Heart right ventricle (tissue), 16 donors: ENCODE measurements at places on chromosomes 5 and 9. TPM values are rescaled to one million over a fixed set of nuclear protein-coding genes. Genes with fewer than 3 reads are reported as not detected.

DNA sequence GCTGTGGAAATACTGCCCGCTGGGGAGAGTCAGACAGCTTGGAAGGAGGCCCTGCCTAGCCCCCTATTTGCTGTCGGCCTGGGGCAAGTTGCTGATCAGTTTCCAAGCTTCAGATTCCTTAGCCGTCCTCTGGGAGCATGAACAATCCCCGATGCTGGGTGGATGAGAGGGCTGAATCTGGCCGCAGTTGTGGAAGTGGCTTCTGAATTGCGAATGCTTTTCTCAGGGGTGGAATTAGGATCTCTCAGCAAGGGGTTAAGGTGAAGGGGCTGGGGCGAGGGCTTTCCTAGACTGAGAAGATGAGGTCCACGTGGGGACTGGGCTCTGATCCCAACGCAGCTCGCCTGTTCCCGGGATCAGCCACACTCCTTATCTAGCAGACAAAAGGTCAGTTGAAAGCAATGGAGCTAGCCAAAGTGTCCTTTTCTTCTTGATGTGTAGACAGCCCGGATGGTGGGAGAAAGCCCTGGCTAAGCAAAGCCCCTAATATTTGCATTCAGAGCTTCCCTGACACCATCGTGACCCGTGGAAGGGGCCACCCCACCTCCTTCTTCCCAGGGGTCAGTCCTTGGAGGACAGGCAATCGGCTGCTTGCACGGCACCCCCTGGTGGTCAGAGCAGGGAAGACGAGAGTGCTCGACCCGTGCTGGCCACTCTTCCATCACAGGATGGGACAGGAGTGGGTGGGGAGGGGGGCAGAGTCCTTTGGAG lies 54.9 kb downstream of the COL15A1 start:
- DNase-seq: peak; percentile 91

DNA sequence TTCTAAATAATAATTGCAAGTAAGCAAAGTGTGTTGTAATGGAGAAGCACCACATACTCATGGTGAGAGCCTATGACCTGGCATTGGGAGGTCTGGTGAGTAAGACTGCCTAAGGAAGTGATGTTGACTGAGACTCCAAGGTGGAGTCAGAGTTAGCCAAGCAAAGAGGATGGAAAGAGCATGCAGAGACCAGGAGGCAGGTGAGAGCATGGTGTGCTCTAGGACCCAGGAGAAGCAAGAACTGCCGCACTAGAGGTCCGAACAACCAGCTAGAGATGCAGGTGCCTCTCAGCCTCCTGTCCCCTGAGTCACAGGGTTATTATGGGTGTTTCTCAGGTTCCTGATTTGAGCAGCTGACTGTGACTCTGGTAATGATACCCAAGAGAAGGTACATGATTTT lies 27.3 kb downstream of the ANP32B start:
- no peak for DNase-seq

DNA sequence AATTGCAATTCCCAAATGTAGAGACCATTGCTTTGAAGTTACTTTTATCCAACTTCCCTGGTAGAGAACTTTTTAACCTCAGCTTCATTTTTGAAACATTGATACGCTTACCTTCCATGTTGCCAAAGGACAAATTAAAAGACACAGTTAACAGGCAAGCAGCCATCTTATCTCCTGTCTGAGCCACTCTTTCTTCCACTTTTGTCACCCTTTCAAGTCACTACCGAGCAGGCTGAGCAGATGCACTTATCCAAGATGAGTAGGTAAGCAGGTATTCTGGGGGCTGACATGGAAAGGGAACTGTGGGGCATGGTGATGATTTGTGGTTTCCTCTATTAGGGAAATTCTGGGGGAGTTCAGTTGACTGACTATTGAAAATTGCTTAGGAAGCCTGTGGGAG lies 66.7 kb downstream of the DOCK2 start:
- no peak for DNase-seq

- DNase-seq: peak; percentile 26
Observed at GRCh38 chr5:10863763-10864383, 102.8 kb upstream of the DAP start.

- no peak for DNase-seq
Observed at GRCh38 chr9:99359336-99359735, 137.3 kb downstream of the SEC61B start.

GRCh38 chr5:139708434-139708861 lies 60.3 kb downstream of the CXXC5 start:
- DNase-seq: no peak

GRCh38 chr9:128333451-128333869 lies 6.9 kb upstream of the SLC27A4 start:
- DNase-seq: no peak

- no peak for DNase-seq
Observed at GRCh38 chr5:114238771-114239313, 123.0 kb upstream of the KCNN2 start.

GRCh38 chr5:107418902-107419301 lies 251.8 kb downstream of the EFNA5 start:
- no peak for DNase-seq

- DNase-seq: no peak
Observed at GRCh38 chr9:77469515-77470231, 178.4 kb downstream of the GNA14 start.

GRCh38 chr5:355958-356357 lies 34.4 kb downstream of the AHRR start:
- DNase-seq: no peak

DNA sequence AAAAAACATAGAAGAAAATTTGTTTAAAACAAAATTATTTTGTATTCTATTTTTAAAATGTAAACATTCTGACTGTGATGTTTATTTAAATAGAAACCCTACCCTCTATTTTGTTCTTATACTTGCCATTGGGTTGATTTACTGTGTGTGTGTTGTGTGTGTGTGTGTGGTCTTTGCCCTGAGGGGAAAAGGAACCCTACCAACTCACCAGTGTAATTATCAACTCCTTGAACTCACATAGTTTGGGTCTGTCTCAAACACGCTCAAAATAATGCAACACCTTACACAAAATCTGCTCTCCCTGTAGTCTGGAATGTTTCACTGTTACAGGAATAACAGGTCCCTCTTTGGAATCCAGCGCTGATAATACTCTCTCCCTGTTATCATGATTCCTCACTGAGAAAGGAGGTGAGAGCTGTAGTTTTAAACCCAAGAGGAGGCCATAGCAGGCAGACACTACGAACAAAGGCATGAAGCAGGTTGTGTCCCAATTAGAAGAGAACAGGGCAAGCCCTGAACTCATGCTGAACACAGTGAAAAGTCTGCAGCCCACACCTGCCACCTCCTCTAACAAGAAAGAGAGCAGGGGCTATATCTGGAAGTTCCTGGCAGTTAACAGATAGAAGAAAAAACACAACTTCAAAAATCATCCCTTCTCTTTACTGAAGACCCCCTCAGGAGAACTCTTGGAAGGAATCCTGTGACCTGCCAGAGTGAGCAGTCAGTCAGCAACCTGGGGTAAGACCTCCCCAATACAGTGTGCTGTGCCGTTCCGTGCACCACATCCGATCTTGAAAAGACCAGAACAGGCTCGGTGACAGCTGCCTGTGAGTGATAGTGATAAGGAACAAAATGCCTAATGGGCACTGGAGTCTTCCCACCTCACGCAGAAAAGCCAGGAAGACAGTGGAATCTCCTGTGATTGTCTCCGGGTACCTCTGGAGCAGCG lies 608.1 kb upstream of the ADAMTS16 start:
- no peak for DNase-seq

- no peak for DNase-seq
Observed at GRCh38 chr5:179504191-179504590, 46.2 kb upstream of the RUFY1 start.

- DNase-seq: no peak
Observed at GRCh38 chr9:106304401-106304920, 558.5 kb upstream of the ZNF462 start.

DNA sequence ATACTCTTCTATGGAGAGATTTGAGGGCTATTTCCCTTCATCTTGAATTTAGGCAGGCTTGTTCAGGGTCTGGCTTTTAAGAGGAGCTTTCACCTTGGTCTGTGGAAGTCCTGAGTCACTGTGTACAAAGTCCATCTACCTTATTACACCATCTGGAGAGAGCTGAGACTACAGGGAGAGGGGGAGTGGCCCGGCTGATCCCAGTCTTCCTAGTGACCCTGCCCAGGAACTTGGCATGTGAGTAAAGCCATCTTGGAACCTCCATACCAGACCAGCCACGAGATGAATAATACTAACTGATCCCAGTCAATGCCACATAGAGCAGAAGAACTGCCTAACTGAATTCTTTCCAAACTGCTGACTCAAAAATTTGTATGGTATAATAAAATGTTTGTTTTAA lies 8.4 kb upstream of the IL6ST start:
- no peak for DNase-seq

GRCh38 chr5:153896117-153896516 lies 142.6 kb downstream of the FAM114A2 start:
- no peak for DNase-seq

DNA sequence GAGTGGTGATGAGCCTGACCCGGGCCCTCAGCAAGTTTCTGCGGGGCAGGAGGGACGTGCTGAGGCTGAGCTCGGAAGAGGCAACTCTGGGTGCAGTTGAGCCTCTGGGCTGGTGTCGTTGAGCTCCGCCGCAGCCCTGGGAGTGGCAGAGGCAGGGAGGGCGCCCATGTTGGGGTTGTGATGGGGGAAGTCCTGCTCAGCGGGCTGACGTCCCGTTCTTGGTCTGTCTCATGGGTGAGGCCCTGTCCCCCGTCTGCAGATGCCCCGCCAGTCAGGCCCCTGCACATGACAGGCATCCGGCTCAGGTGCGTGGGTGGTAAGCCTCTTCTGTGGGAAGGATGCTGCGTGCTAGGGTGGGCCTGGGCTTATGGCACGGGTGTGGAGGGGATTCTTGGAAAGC lies 64.3 kb downstream of the RXRA start:
- DNase-seq: no peak

DNA sequence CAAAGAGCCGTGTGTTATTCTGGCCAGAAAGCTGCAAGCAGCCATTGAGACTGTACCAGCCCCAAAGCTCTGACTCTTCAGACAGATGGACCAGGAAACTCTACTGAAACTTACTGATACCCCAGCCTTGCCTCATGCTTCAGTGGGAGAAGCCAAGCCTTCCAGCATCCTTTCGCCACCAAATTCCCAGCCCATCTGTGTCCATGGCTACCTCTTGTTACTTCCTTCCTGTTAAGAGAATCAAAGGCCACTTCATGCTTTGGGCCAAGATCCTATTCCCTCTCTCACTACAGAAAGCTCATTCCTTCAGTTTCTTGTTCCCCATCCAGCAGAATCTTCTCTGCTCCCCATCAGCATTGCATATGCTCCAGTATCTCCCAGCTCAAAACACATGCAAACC lies 46.9 kb upstream of the FREM1 start:
- no peak for DNase-seq

DNA sequence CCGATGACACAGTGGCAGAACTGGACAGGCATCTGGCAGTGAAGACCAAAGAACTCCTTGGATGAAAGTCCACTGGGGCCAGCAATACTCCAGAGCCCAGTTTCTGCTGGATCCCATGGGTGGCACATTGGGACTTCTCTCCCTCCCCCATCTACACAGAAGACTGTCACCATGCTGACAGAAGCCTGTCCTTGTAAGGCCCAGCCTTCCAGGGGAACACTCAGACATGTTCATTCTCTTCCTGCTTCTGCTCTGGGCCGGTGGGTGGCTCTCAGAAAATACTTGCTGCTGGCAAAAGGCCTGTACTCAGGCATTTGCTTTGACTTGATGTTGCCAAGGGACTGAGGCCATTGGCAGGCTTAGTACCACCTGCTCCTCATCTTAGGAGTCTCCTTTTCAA lies 48.3 kb upstream of the PTGS1 start:
- DNase-seq: no peak

- no peak for DNase-seq
Observed at GRCh38 chr9:6816581-6816980, 58.8 kb downstream of the KDM4C start.

- DNase-seq: no peak
Observed at GRCh38 chr5:131163276-131164119, 1.6 kb downstream of the HINT1 start.

DNA sequence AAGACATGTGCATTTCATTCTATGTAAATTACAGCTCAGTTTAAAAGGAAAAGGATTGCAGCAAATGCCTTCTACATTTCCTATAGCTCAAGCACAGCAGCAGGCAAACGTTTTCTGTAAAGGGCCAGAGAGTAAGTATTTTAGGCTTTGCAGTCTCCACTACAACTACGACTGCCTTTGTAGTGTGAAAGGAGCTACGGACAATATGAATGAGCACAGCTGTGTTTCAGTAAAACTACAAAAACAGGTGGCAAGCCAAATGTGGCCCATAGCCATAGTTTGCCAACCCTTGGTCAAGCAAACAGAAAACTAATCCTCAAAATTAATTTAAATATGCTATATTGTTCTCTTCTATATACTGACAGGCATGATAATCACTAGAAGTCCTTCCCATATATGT lies 7.2 kb downstream of the PTBP3 start:
- no peak for DNase-seq

- no peak for DNase-seq
Observed at GRCh38 chr5:114953565-114953964, 216.1 kb downstream of the TRIM36 start.

GRCh38 chr9:110142868-110143481 lies 65.0 kb downstream of the C9orf152 start:
- DNase-seq: no peak

GRCh38 chr9:131841765-131842318 lies 102.0 kb upstream of the RAPGEF1 start:
- DNase-seq: no peak

- DNase-seq: no peak
Observed at GRCh38 chr5:148791696-148792095, 34.7 kb upstream of the ADRB2 start.

DNA sequence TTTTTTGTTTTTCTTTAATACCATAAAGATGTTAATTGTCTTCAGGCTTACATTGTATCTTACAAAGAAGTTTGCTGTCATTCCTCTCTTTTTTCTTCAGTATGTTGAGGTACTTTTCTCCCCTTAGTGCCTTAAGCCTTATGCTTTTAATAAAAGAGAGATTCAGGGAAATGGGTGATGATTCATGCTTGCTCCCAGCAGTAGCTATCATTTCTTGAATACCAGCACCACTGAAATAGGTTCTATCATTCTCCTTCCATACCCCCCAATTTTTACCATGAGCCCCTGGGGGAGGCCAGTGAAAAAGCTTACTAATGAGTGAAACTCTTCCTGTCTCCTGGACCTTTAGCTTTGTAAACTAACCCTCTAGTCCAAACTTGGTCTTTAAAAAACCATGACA lies 165.0 kb downstream of the FBXL7 start:
- DNase-seq: no peak

- no peak for DNase-seq
Observed at GRCh38 chr9:114553202-114553601, 34.4 kb upstream of the ATP6V1G1 start.

GRCh38 chr5:45205403-45205961 lies 396.7 kb downstream of the MRPS30 start:
- no peak for DNase-seq

TTF1 gene
- total RNA-seq: 16.3 TPM

PFN3 gene
- total RNA-seq: not detected

STPG3 gene
- total RNA-seq: not detected

PCDHB14 gene
- total RNA-seq: 5.9 TPM

CDO1 gene
- 5.8 TPM for total RNA-seq

HAPLN1 gene
- not detected for total RNA-seq

LAMC3 gene
- total RNA-seq: 0.20 TPM

SLC36A2 gene
- 0.39 TPM for total RNA-seq

ESM1 gene
- not detected for total RNA-seq
